NCI-H1436 (cell line): ENCODE measurements at places on chromosomes 1 and 21.

- no peak for DNase-seq
Observed at GRCh38 chr1:222654849-222655248, 37.0 kb downstream of the MIA3 start.

DNA sequence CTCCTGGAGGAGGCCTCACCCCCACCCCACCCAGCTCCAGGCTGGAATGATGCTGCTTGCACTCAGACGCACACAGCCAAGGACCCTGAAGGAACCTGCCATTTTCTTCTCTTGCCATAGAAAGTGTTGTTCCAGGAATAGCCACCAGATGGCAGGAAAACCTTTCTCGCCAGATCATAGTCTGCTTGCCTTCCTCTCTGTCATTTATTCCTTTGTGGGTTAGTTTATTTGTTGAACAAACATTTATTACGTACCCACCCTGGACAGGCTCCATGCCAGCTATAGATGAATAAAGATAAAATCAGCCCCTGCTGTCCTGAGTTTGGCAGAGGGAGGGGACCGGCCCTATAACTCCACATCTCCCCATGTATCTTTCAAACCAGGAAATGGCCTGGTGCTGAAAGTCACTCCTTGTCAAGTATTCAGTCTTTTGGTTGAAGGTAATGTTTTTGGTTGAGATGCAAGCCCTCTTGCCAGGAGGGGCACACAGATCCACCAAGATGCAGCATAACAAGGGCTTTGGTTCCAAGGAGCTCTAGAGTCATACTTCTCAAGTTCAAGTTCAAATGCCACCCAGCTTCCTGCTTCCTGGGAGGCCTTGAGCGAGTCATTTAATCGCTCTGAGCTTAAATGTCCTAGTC is 7.0 kb upstream of the KCNC4 start:
- DNase-seq: peak; percentile 83

DNA sequence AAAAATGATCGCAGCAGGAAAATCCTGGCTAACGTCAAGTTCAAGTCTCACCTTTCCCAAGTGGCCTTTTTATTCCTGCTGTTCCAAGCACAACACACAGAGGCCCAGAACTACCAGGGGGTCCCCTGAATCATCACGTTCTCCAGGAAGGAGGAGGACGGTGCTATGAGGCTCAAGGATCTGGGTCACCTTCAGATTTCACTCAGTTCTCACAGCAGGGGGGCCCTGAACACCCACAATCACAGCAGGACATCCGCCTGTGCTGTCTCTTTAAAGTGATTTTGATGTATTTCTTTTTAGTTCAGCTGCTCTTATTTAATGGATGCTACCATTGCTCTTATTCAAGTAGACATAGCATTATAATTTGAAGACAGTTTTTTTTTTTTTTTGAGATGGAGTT is 173.4 kb downstream of the HUNK start:
- DNase-seq: no peak

DNA sequence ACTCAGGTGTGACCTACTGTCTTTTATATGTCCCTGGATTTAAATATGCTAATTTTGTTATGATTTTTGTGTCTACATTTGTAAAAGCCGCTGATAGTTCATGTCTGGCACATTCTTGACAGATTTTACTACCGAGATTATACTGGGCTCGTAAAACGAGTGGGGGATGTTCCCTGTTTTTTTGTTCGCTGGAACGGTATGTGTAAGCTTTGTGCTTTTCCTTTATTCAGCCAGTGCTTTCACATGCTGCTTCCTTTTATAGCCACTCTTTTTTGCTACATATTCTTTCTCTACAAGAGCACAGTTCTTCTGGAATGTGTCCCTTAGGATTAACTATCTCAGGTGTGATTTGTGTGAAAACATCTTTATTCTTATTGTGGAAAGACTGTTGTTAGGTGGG is 46.6 kb downstream of the ADARB1 start:
- DNase-seq: no peak

GRCh38 chr21:26064506-26064905 is 106.1 kb downstream of the APP start:
- no peak for DNase-seq

DNA sequence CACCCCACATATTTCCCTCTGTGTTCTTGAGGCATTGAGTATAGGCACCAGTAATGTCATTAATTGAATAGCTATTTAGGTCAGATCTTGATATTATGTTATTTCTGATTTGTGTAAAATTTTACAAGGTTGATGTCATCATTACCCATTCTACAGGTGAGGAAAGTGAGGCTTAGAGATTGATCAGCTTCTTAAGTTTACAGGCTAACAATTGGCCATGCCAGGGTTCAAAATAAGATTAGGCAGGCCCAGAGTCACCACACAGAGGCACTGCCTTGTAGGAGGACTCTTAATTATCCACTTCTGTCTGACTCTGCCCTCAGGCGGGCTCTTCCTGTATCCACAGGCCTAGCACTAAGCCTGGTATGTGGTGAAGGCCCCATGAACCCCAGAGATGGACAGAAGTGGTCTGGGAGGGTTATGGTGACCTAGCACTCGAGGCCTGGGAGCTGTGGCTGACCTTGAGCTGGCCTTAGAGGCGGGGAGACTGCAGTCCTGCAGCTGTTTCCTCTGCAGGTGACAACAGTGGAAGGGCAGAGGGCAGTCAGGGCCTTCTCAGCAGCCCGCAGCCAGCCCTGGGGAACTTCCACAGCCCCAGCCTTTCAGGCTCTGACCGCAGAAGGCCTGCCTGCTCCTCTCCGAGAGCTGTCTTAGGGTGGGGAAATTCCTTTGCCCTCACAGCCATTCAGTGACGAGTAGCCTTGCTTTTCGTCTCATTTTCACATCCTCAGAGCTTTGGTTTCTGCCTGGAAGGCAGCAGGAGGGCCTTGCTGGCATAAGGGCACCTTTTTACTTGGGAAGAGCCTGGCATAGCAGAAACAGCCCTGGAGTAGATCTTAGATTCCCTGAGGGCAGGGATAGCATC is 12.2 kb downstream of the ZDHHC18 start:
- DNase-seq: no peak

DNA sequence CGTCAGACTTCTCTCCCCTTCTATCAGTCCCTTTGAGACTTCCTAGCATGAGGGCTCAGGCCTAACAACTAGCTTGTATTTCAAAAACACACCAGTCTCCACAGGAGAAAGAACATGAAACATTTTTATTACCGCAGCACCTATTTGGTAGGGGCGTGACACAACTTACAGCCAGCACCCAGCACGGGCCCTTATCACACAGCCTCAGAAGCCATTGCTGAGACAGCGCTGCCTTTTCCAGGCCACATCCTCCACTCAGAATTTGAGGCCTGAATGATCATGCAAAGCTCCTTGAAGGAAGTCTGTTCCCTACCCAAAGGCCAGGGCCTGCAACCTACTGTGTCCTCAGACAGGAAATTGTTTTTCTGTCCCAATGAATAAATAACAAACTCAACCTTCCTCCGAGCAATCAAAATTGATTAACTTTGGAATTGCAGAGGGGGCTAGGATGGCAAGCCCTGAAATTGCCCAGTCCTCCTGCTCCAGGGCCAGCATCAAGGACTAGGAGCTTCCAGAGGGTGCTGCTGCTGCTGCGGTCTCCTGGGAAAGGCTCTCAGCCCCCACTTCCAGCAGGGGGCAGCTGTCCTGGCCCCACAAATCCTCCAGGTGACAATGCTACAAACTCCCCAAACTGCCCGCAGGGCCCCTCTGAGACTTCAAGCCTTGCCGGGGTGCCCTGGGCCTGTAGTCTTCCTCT is 94.3 kb upstream of the GALNT2 start:
- no peak for DNase-seq

DNA sequence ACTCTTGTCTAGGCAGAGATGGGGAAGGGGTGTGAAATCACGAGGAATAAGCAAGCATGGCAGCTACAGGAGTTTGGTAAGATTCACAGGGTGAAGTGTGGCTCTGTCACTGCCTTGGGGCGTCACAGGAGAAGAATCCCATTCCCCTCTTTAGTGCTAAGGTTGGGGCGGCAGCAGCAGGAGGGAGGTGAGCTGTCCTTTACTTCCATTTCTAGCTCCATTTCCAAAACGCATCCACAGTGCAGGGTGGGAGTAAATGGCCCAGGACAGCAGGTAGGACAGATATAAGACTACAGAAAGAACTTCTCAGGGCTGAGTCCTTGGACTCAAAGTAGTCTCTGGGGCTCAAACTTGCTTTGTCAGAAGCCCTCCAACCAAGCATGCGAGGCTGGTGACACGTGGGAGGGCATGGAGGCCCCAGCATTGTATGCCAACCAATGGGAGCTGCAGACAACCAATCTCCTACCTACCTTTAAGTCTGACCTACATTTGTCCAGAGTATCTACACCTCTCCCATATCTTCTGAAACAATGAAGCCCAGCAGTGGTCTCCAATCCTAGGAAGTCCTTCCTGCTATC is 8.5 kb downstream of the MEF2D start:
- DNase-seq: no peak

DNA sequence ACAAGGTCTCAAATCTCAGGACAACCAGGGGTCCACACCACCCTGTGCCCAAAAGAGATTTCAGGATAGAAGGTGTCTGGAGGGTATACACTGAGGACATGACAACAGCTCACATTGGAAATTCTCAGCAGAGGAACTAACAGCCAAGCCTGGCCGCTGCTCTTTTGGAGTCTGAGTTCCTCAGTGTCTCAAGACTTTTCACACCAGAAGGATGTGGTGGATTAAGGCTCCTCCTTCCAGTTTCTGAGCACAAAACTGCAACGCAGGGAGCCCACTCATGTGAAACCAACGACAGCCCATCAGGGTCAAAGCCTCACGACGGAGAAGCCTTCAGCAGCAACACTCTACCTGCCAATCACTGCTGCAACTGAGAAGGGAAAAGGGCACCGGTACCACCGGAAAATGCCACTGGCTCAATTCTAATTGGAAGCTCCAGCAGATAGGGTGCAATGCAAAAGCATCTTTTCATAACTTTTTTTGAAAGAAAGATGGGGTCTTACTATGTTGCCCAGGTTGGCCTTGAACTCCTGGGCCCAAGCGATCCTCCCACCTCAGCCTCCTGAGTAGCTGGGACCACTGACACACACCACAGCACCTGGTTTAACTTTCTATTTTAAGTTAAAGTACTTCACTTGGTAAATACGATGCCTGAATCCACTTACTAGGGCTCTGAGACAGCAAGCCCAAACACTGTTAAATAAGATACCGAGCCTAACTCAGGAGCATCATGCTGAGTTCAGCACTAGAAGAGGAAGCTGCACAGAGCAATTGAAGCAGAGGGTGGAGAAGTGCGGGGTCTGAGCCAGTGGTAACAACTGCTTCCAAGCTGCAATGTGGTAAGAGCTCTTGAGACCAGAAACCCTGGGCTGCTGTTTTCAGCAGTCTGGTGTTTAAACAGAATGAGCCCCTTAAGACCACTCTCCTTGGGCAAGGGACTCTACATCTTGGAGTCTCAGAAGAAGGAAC is 7.8 kb downstream of the CAPZB start:
- DNase-seq: no peak

GRCh38 chr1:207217778-207218511 is 103.5 kb upstream of the CD55 start:
- no peak for DNase-seq

GRCh38 chr1:23168079-23168444 is 594 bp downstream of the LUZP1 start:
- no peak for DNase-seq

DNA sequence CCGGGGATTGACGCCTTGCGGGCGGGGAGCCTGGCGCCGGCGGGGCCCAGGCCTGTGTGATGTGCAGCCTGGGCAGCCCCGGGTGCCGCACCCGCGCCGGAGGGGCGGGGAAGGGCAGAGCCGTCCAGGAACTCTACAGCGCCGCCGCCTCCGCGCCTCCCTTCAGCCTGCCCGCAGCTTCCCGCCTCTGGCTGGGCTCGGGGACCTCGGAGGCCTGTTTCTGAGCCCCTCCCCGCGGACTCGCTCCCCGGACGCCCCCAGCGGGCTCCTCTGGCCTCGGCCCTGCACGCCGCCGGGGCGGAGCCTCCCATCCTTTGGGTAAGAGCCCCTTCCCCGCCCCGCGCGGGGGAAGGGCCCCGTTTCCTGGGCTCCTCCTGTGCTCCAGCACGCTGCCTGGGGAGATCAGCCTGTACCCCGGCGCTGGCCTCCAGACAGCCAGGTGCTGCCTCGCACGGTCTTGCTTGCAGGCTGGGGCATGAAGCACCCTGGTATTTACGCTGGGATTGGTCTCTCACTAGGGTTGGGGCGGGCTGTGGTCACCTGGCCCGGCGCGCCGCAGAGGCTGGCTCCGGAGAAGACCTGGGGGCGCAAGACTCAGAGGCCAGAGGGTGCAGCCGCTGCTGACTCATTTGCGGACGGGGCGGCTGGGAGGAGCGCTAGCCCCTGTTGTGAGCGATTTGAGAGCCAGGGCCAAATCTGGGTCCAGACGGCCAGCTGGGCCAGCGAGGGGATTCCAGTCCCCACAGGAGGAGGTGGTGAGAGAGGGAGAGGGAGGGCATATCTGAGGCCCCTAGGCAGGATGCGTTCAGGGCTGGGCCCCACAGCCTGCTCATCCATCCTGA is 5.7 kb upstream of the ACOT11 start:
- DNase-seq: peak; percentile 67

DNA sequence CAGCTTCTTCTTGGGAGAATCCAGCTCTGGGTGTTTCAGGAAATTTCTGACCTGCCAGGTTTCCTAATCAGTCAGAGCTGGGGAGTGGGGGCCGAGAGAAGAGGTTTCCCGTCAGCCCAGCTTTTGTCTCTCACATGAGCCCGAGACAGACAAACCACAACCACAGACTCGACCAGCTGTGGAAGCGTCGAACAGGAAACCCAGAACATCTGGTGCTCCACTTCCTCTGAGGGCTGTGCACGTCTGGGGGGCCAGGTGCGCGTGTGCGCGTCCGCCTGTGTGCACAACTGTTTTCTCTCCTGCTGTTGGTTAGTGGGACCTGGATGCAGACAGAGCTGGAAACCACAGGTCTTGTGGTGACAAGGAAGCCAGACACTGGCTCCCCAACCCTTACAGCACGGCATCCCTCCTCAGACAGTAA is 113.0 kb upstream of the SLC25A33 start:
- no peak for DNase-seq

DNA sequence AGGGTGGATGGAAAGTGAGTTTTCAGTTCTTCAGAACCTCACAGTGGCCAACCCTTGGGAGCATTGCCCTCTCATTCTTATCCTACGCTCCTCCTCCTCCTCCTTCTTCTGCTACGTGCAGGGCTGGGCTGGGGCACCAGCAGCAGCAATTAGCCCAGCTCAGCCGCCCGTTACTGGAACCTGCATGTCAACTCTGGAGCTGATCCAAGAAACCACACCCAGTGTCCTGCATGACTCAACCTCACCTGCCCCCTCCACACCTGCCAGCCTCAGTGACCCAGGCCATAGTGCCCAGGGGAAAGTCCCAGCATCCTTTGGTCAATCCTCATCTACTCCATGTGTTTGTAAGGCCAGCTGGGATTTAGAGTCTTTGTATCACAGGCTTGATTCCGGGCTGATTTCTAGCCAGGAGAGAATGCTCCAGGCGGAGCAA is 12.6 kb downstream of the ELF3 start:
- DNase-seq: peak; percentile 69

DNA sequence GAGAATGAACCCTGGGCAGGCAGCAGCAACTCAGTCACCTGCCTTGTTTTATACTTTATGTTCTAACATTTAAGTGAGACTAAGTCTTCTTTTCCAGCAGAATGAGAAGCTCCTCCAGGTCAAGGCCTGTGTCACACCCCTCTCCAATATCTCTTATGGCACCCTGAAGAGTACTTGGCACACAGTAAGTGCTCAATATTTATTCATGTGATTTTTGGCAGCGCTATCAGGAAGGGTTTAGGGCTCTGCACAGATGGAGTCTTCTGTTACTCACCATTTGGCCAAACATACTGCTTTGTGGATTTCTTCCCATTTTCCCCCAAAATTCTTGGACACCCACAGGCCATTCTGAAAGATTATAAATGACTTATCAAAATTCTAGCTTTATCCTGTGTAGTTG is 43.8 kb upstream of the MYBPHL start:
- no peak for DNase-seq
